AG10803 (cell line): ENCODE measurements at places on chromosomes 11 and 22.

GRCh38 chr11:115097796-115098408 is 406.3 kb downstream of the CADM1 start:
- DNase-seq, result no peak

GRCh38 chr11:11141065-11141464 is 212.0 kb downstream of the CSNK2A3 start:
- no peak for DNase-seq

DNA sequence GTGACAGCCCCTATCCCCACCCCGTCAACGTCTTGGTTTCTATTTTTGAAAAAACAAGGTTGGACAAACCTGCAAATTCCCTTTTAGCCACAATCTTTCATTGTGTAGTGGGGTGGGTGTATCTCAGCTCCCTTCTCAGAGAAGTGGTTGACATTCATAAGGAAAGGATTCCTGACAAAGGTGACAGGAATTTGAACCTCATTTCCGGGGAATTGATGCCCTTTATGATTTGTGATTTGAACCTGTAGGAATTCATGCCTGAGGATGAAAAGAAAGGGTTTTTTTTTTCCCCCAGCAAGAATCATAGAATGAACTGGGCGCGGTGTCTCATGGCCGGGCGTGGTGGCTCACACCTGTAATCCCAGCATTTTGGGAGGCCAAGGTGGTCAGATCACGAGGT is 14.5 kb downstream of the YPEL4 start:
- no peak for DNase-seq

DNA sequence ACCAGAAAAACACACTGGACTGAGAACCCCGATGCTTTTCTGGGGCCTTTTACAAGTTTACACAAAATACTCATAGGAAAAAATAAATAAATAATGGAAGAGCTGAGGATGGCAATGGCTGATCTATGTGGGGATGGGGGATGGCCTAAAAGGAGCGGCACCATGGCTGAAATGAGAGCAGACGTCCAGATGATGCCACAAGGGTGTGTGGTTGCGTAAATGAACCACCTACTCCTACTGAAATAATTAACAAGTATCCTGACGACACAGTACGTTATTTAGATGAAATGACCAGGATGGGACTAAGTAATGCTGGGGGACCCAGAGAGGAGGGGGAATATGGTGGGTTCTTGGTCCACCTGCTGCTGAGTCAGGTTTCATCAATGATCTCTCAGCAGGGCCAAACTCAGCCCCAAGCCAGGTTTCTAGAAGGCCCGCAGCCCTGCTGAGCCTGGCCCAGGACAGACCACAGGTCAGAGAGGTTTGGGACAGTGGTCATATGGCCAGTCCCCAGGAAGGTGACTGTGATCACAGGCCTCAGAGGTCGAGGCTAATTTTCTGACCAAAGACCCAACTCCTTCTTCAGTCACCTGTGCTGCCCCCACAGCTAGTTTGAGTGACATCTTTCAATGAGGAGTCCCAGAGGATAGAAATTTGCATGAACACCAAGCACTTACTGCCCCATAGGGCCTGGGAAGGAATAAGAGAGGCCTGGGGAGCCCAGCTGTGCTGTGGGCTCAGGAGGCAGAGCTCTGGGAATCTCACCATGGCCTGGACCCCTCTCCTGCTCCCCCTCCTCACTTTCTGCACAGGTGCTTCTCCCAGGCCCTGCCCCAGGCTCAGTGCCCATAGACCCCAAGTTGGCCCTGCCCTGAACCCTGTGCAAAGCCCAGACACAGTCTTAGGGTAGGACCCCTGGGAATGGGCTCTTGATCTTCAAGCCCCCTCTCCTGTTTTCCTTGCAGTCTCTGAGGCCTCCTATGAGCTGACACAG is 76.3 kb upstream of the IGLL5 start:
- no peak for DNase-seq

GRCh38 chr22:32917577-32918354 is 116.3 kb downstream of the TIMP3 start:
- no peak for DNase-seq

- no peak for DNase-seq
These were observed 952.5 kb upstream of the FAT3 start for GRCh38 chr11:91272089-91272488.

- DNase-seq, result no peak
These were observed 221.0 kb downstream of the HIPK3 start for GRCh38 chr11:33478111-33478573.

DNA sequence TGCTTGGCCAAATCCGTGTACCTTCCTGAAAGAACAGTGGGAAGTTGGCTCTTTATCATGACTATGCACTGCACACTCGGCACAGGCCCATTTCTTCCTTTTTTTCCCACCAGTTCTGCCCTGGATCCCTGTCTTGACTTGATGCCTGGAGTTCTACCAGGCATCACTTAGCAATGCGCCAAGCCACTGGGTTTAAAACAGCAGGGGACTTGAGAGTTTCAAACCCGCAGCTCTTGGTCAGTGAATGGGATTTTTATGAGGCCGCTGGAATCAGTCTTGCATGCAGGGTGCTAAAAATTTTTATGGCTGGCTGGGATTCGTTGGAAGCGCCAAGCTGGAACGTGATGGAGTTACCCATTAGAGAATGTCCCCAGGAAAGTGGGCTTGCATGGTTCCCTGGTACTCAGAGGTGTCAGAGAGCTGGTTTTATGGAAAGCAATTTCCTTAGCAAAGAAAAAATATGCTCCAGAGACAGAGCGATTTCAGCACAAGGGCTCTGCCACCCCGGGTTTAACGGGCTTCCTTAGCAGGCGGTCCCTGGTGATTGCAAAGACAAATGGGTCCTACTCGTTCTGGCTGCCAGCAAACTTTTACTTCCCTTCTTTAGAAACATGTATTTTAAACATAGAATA is 432.9 kb downstream of the TENM4 start:
- no peak for DNase-seq

DNA sequence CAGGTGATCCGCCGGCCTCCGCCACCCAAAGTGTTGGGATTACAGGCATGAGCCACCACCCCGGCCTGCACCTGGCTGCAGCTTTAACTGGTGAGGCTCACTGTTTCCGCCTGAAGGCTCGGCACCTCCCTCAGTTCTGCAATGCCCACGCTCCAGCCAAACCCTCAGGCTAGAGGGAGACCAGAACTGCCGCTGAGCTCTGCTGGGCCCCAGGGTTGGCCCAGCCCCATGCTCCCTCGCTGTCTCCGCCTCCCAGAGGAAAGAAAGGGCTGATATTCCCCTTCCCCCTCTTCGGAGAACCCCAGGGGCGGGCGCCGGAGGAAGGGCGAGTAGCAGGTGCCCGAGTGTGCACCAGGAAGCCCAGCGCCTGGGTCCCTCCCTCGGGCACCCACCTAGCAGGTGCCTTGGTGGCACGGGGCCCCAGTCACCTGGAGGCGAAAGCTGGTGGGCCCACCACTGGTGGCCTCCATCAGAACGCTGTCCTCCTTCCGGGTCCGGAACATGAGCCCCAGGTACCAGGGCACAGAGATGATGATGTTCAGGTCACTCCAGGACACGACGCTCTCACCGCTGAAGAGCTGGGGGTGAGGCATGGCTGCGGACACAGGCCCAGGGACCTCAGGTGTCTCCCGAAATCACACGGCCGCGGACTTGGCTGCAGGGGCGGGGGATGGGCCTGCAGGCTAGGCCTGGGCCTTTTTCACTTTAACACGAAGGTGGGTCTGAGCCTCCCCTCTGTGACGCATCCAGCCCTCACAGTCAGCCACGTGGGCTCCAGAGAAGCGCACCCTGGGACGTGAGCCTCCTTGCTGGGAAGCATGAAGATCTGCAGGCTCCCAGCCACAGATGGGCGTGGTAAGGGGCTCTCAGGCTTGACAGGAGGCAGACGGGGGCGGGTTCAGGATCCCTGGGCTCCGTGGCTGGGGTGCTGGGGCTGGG is 73.3 kb downstream of the TRMU start:
- DNase-seq, result no peak

GRCh38 chr22:43476341-43476740 is 64.5 kb downstream of the MPPED1 start:
- no peak for DNase-seq

GRCh38 chr22:50595189-50595588 is 5.4 kb upstream of the MAPK8IP2 start:
- DNase-seq, result no peak

GRCh38 chr11:12942157-12942556 is 67.0 kb upstream of the RASSF10 start:
- DNase-seq, result no peak

DNA sequence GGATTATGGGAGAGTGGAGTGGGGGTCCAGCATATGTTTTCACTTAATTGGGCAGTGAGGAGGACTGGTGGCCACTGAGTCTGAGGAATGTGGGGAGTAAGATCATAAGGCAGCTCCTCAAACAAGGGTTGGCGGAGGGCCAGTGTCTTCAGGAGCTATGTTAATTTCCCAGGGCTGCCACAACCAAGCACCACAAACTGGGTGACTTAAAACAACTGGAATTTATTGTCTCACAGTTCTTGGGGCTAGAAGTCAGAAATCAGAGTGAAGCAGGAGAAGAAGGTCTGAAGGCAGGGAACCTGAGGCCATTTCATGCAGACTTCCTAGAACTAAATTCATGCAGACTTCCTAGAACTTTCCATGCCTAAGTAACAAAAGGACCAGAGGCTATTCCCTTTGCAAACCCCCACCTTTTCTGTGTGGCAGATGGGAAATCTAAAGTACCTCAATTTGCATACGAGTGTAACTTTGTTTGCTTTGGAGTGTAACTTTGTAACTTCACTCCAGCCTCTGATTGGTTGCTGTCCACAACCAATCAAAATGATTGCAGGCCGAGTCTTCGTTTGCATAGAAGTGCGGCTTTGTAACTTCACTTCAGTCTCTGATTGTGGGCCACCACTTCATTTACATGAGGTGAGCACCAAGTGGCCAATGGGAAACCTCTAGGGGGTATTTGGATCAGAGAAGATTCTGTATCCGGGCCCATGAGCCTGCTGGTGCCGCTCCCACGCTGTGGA is 50.5 kb upstream of the ZBED5 start:
- peak; percentile 97 for DNase-seq

DNA sequence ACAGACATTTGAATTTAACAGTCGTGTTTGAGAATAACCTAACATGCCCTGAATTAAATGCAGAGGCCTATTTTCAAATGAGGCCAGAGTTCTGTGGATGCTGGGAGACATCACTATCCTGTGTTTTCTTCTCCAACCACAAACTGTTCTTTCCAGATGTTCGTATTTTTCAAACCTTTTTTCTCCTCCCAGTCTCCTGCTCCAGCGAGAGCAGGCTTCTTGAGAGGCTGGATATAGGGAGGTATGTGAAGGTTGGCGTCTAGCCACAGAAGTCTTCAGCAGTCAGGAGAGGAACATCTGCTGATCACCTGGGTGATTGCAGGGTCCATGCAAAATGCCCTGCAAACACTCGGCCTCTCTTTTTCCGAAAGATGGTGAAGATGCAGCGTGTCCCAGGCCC is 126.3 kb downstream of the C11orf91 start:
- DNase-seq, result peak; percentile 83

- DNase-seq, result no peak
These were observed 84.8 kb downstream of the PPP6R3 start for GRCh38 chr11:68545347-68545746.

DNA sequence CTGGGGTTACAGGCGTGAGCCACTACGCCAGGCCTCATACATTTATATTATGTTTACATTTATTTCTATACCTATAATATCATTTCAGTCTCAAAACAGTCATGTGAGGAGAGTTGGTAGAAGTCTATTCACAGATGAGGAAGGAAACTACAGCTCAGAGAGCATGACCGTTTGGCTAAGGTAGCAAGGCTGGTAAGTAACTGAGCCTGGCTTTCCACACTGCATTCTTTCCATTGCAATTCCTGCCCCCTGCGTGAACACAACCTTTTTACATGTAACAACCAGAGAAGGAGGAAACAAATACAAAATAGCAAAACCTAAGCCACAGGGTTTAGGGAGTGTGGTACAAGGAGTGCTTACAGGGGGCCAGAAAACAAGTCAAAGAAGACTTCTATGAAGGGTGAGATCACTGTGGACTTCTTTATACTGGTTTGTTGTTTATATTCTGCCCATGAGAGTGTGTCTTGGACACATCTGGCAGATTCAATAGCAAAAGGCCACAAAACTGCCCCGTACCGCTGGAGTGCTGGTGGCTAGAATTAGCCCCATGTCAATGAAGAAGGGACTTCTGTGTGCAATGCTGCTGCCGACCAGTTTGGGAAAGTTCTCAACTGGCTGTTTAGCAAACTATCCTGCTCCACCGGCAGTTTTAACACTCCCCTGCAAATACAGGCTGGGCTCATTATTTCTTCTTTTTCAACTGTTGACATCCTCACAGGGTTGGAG is 19.0 kb downstream of the MICAL3 start:
- no peak for DNase-seq

DNA sequence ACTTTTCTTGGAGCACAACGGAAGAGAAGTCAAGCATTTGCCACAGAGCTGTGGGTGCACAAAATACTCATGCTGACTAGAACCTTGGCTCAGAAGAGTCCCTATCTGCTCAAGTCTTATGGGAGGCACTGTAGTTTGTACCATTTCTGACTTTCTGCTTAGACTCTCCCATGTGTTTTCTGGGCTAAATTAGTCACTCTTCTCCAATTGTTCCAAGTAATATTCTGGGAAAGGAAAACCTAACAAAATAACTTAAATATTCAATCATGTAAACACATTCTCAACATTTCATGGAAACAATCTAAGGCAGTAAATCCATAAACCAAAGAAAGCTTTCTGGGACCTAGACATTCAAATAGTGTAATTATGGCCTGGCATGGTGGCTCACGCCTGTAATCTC is 220.7 kb downstream of the SWAP70 start:
- peak; percentile 77 for DNase-seq

DNA sequence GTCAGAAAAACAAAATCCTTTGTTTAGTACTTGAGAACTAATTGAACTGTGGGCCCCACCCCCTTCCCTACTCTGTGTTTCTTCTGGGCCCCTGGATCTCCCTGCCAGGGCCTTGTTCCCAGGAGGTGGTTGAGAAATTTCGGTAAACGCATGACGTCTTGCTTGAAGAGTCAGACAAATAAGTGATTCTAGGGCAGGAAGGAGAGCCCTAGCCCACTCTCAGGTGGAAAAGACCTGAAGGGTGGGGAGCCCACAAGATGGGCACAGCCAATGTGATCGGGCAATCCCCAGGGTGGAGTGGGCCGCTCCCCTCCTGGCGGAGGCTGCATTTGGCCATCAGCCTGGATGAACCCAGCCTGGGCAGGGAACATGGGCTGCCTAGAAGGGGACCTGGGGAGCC is 16.8 kb upstream of the P2RY2 start:
- DNase-seq, result peak; percentile 23

DNA sequence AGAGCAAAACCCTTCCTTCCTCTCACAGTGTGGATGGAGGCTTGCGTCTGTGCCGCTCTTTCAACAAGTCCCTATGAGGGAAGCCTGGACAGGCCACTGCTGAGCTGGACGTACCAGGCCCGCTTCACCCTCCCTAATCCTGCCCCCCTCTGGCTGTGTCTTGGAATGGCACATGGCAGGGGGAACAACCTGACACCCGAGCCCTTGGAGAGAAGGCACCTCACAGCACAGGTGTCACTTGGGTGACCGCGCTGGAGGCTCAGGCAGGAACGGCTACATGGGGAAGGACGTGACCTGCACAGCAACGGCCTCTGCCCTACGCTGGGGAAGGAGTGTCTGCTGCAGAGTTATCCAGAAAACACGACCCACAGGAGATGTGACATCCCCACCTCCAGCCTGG is 11.0 kb downstream of the CARS1 start:
- no peak for DNase-seq

GRCh38 chr11:112665291-112665690 is 295.9 kb upstream of the NCAM1 start:
- DNase-seq, result no peak

- DNase-seq, result no peak
These were observed 1.9 kb downstream of the OR52M1 start for GRCh38 chr11:4546878-4547277.
